ENCODE measurements at places on chromosomes 6 and 20.

DNA sequence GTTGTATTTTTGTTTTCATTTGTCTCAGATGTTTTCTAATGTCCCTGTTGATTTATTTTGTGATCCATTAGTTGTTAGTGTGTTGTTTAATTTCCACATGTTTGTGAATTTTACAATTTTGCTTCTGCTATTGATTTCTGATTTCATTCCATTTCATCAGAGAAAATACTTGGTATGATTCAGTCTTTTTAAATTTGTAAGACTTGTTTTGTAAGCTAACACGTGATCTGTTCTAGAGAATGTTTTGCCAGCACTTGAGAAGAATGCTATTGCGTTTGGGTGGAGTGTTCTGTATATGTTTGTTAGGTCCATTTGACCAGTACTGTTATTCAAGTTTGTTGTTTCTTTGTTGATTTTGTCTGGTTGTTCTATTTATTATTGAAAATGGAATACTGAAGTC is 53.9 kb downstream of the KIZ start:
- no peak for DNase-seq

GRCh38 chr6:38119516-38119915 is 300.0 kb downstream of the ZFAND3 start:
- no peak for DNase-seq

DNA sequence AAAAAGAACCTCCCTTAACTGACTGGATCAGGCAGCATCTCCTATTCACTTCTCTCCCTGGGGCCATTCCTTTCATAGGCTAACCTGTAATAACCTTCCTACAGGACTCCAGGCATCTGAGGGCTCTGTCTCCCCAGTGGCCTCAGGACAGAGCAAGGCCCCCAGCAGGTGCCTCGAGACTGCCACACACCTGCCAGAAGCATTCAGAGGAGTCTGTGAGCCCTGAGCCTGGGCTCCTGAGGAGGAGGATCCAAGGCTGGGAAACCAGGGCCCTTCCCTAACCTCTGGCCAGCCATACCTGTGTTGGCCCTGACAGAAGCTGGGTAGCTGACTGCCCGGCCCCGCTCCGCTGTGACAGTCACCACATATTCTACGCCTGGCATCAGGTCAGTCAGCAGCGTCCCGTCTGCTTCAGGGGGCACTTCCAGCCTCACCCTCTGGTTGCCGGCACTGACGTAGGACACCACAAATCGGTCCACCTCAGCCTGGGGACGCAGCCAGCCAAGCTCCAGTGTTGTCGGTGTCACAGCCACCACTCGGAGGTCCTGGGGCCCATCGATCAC is 20.6 kb downstream of the TNXB start:
- DNase-seq = no peak

DNA sequence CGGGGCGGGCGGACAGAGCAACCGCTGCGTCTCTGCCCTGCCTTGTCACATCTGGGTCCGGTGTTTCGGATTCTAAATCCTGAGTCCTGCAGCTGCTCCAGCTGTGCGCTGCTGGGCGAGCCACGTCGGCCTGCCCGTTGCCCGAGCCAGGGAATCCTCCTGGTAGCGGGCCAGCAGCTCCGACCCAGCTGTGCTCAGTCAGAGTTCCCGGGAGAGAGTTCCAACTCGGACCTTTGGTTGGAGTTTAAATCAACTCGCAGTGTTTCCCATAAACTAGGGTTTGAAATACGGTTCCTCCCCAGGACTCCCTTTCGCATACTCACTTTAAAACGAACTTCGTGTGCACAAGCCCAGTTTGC is 315 bp upstream of the PDE10A start:
- no peak for DNase-seq

DNA sequence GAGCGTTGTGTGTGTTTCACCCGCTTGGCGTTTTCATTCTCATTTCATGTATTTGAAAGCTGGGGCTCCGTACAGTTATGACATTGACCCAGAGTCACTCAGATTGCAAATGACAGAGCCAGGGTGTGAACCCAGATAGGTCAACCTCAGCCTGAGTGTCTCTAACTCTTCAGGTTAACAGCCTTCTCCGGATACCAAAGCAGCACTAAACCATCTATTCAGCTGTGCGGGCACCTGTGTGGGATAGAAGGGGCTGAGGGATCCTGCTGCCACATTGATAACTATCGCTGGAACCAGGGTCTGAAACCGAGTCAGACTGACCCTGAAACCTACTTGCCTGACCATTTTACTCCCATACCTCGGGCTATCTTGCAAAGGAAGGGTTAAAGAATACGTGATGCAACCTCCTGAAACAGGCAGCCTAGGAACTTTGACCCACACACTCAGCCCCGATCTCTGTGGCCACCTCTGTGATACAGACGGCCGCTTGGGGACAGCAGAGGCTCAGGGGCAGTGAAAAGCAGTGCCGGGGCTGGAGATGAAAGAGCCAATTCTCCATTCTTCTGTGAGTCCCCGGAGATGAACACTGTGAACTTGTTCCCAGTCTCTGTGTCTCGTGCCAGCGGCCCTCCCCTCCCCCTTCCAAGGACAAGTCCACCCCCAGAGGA is 233.5 kb upstream of the QKI start:
- no peak for DNase-seq

GRCh38 chr6:4973982-4974745 is 29.7 kb downstream of the RPP40 start:
- DNase-seq = no peak

- no peak for DNase-seq
Measured at GRCh38 chr6:116369964-116370759, 585 bp upstream of the DSE start.

DNA sequence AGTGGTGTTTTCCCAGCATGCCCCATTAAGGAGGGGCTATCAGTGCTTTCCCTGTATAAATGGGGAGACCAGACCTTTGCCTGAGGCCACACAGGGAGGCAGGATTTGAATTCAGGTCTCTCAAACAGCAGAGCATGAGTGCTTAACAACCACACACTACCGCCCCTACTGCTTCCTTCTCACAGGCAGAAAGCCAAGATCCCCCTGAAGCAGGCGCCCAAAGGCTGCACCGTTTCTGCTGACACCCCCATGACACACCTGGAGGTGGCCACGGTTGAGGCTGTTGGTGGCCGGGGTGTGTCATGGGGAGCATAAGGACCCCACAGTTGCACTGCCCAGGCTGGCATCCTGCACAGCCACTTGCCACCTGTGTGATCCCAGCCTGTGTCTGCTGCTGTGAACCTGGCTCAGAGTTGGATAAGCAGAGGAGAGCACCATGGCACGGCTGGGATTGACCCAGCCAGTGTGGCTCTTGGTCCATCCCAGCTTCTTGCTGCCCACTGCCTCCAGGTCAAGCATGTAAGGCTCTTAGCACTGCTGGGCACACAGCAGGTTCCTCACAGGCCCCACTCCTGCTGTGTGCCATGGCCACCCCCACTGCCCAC is 28.3 kb downstream of the PCK1 start:
- DNase-seq = no peak

DNA sequence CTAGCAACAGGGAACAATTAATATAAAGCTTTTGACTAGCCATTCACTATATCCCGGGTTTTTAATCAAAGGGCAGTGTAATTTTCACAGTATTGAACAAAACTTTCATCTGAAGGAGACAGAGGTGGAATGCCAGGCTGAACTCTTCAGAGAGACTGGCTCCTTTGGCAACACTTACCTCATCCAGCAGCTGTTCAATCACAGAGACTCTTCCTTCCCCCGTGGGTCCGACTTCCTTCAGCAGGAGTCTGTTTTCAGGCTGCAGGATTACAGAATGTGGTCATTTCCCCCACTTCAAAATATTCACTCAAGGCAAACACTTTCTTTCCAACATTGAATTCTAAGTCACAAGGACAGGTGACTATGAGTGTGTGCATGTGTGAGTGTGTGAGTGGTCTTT is 76.6 kb downstream of the DZANK1 start:
- DNase-seq = no peak

GRCh38 chr20:53621482-53622246 is 28.0 kb upstream of the ZNF217 start:
- no peak for DNase-seq

DNA sequence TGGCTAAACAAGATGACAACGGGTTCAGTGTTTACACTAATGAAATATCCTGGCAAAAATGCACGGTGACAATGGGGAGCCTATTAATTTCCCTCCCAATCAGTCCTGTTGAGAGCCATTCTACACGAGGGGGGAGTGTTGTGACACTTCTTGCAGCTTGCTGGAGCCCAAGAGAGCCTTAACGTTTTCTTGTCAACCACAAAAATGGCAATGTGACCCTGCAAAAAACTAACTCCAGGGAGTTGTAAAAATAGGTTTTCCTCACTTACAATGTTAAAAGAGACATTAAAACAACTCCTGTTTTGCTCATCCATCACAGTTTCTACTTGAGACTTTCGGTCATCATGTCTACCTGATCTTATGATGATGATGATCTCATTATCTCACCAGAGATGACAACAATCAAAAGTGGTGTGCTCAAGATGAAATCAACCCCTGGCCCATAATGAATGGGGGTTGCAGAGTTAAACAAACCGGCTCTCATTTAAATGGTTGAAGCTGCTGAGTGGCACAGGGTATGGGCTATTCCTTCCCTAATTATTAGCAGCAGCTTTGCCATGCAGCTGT is 57.9 kb downstream of the GJA10 start:
- DNase-seq = no peak

GRCh38 chr6:164109770-164110140 is 695.2 kb downstream of the QKI start:
- DNase-seq = no peak

GRCh38 chr6:63740709-63741108 is 105.1 kb downstream of the PHF3 start:
- DNase-seq = no peak

Data from stimulated activated CD4-positive, alpha-beta T cell treated with anti-CD3 and anti-CD28 coated beads, Interleukin-15, amount 100 ng/mL, for 1 hour (primary cell).